ENCODE measurements at places on chromosomes 1 and 21.

DNA sequence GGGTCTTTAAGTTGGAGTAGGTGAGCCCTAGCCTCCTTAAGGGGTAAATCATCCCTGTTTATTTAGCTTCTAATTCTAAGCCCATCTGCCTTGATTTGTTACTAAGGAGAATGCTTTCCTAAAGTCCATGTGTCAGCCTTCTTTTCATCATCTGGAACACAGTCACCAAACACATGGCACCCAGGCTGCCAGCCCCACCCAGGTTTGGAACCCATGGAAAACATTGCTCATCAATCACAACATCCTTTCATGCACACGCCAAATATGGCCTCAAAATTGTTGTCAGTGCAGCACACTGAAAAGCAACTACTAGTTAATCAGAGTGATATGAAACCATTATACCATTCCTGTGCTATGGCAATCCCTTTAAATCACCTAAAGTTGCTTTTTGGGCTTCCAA is 386.7 kb upstream of the ESRRG start:
- no peak for DNase-seq

DNA sequence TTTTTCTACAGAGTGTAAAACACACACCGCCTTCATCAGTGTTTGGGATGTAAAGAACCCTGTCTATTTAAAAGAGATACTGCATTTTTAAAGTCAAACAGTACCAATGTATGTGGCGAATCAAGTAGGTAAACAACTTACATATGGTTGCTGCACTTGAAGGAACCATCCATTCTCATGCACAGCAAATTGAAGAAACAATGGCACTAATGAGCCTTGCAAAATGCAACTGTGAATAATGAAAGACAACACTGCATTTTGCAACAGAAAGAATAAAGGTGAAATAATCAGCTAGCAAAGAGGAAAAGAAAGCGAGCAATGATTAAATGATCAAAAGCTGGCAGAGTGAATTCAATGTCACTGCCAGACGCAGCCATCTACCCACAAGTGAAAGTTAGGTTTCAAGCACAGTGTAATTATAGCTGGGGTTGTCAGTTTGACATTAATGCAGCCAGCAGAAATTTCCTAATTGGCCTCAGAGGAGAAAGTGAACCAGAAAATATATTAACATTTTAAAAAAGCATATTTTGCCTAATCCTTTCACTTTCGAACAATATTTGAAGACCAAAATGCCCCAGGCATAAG is 10.9 kb upstream of the BARHL2 start:
- no peak for DNase-seq

GRCh38 chr1:108107658-108108057 is 92.5 kb downstream of the SLC25A24 start:
- no peak for DNase-seq

- no peak for DNase-seq
These were observed 13.1 kb upstream of the KCNQ4 start for GRCh38 chr1:40770296-40771070.

GRCh38 chr1:61808968-61809367 is 66.7 kb downstream of the PATJ start:
- DNase-seq = no peak

GRCh38 chr1:51734896-51735745 is 118.2 kb downstream of the OSBPL9 start:
- DNase-seq = no peak

- DNase-seq = no peak
These were observed 40.2 kb downstream of the TOMM20 start for GRCh38 chr1:235088430-235088829.

- peak; percentile 38 for DNase-seq
These were observed 137.6 kb downstream of the ZMYM4 start for GRCh38 chr1:35406103-35406502.

- no peak for DNase-seq
These were observed 36.3 kb upstream of the MYOCOS start for GRCh38 chr1:171585715-171586114.

DNA sequence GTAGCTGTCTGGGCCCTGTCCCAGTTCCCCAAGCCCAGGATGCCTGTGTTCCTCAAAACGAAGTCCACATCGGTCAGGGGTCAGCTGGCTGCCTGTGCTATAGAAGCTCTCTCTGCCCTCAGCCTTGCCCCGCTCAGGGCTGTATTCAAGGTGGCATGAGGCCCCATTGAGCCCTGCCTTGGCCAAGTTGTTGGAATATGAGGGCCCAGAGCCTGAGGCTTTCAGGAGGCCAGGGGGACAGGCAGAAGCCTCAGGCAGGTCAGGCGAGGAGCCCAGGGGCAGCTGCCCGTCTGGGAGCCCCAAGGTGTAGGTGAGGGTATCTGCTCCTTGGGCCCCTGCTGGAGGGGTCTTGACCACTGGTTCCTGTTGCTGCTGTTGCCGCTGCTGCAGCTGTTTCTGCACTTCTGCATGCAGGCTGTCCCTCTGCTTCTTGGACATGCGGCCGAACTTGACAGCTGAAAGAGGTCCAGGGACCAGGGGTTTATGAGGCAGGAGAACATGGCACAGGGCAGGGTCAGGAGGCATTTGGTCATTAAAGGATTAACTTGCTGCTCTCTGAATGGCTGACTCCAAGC is 9.8 kb upstream of the LINGO4 start:
- DNase-seq = no peak

GRCh38 chr1:4564051-4564450 is 90.4 kb upstream of the AJAP1 start:
- no peak for DNase-seq

DNA sequence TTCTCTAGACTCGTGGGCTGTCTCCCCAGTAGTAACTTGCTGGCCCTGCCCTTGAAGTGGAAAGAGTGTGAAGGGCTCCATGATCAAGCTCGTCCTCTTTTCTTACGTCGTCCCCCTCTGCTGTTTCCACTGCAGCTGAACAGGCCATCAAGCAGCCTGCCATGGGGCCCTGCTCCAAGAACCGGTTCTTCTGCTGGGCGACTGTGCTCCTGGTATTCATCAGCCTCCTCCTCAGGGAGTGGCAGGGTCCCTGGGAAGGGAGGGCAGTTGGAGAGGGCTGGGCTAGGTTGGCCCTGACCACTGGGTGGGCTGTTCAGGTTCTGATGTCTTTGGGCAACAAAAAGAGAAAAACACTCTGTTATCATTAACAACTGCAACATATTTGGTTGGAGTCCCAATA is 151.5 kb downstream of the FCRL5 start:
- no peak for DNase-seq

DNA sequence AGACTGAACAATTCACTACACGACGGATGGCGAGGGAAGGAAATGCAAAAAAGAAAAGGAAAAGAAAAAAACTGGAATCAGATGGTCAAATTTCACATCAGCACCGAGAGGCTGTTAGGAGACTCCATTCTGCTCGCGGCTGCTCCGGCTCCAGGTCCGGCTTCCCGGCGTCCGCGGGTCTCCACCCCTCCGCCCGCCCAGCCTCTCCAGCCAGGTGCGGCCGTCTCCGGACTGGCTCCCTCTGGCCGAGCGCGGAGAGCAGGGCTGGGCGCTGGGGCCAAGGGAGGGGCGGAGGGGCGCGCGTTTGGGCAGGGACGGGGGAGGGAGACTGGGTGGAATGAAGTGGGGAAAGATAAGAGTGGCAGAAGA is 332 bp downstream of the KCNJ6 start:
- no peak for DNase-seq

- DNase-seq = peak; percentile 78
These were observed 49.8 kb downstream of the BCAR3 start for GRCh38 chr1:93631626-93632365.

GRCh38 chr1:6424619-6425593 is at the start of gene ESPN:
ESPN (plus strand) TSS chr1:6424776; CDS start chr1:6424956, 180 bp downstream.
- DNase-seq = no peak

DNA sequence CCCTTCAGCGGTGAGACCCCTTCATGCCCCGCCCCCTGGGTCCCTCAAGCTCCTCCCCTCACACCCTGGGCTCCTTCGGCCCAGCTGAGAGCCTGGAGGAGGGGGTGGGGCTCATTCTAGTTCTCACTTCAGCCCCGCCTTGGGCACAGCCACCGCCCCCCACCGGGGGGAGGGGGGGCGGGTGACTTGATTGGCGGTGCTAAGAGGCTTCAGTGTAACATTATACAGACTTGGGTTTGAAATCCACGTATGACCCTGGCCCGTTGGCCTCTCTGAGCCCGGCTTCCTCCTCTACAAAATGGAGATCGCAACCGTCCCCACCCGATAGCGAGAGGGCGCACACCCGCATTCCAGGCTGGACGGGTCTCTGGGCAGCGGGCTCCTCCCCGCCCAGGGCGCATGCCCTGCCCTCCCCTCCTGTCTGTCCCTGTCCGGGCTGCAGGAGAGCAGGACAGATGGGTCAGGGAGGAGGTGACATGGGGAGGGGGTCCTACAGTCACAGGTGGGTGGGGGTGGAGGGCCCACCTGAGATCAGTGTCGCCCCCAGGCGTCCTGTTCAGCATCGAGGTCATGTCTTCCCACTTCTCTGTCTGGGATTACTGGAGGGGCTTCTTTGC is 5.1 kb downstream of the CLCNKB start:
- DNase-seq = peak; percentile 94

- no peak for DNase-seq
These were observed 1.2 kb upstream of the C1orf54 start for GRCh38 chr1:150271291-150271959.

GRCh38 chr1:151513626-151514121 is 2.5 kb downstream of the CGN start:
- peak; percentile 80 for DNase-seq

DNA sequence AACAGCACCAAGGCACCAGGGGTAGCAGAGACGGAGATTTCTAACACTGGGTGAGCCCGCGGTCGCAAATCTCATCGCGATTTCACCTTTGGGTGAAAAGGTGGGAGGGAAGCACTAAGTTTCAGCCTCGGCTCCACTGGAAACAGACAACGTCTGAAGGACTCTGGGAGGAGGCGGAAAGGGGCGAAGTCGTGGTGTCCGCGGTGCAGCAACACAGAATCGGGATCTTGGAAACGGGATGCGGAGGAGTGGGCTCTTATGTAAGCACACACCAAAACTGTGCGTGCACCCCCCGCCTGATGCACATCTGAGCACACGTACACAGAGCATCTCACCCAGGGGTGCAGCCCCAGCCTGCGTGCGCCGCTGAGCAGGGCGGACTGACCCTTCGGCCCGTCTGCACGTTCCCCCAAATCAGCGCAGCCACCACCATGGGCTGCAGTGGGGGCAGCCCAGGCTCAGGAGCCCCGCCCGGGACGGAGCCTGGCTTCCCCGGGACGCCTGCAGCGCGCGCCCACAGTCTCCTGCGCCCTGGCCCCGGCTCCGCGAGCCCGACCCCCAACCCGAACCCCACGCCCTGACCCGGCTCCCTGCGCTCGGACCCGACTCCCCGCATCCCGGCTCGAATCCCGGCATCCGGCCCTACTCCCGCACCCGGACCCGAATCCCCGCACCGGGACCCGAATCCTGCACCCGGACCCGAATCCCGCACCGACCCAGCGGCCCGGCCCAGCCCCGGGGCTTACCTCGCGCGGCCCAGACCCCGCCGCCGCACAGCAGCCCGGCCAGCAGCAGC is 670 bp downstream of the CLSTN1 start:
- peak; percentile 31 for DNase-seq

- no peak for DNase-seq
These were observed 13.3 kb upstream of the CAPN8 start for GRCh38 chr1:223678841-223679240.

GRCh38 chr21:32915099-32915498 is 110.6 kb upstream of the OLIG2 start:
- DNase-seq = no peak

- DNase-seq = no peak
These were observed 30.0 kb downstream of the ZNF697 start for GRCh38 chr1:119617751-119618691.

GRCh38 chr1:84253036-84253435 is 48.5 kb upstream of the SAMD13 start:
- DNase-seq = no peak

DNA sequence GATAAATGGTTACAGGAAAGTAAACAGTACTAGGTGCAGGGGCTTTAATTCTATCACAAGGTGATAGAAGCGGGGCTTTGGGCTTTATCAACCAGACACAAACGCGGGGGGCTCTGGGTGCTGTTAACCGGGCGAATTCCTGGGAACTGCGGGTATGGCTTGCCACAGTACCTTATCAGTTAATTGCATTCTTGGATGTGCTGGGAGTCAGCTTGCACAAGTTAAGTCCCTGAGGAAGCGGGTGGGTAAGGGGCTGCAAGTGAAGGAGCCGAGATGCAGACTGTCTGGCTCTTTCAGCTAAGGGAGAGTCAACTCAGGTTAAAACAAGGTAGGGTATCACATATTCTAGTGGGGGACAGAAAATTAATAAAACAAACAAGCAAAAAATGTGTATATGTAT is 661 bp downstream of the GBP4 start:
- peak; percentile 77 for DNase-seq

- no peak for DNase-seq
These were observed 19.5 kb downstream of the MAPKAPK2 start for GRCh38 chr1:206704226-206704625.

DNA sequence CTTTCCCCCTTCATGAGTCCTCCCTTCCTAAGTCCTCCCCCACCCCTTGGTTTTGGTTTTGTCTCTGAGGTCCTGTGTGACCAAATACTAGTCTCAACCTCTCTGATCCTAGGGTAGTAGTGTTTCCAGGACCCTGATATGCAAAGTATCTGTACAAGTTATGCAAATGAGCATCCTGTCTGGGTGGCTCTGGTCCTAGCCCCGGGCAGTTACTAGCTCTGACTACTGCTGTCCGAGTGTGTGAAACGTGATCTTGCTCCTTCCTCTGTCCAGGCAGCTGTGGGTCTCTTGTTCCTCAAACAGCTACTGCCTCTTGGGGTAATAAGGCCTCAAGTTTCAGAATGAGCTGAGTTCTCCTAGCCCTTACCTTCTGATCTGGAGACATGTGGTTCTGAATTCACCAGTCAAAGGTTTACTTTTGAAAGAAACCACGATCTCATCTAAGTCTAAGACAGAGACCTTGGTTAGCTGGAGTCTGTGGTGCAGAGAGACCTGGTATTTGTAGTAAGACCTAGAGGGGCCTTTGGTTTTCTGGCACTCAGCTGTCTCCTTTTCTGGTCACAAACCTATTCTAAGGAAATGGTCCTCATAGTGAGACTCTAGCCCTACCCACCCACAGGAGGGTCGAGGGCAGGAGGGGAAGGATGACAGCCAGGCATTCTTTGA is 31.0 kb upstream of the IL19 start:
- DNase-seq = peak; percentile 75

GRCh38 chr1:147080006-147080661 is 92.1 kb downstream of the PRKAB2 start:
- peak; percentile 52 for DNase-seq

DNA sequence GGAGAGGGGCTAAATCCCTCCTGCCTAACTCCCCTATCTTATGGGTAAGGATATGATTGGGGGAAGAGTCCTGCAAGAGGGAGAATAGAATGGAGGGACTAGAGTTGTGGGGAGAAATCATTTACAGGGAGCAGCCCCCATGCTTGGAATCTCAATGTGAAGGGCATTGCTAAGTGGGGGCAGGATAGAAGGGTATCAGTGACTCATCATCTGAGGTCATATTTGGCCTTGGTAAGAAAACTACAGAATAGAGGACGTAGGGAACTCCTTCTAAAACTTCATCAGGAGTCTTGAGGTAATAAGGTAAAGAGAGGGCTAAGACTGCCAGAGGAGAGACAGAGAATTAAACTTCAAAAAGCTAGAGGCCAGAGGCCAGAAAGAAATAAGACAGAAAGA is 487 bp downstream of the HJV start:
- no peak for DNase-seq

- no peak for DNase-seq
These were observed 29.0 kb downstream of the BACE2 start for GRCh38 chr21:41196993-41197392.

GRCh38 chr21:46065215-46065913 is 32.5 kb upstream of the COL6A2 start:
- DNase-seq = peak; percentile 46
